ENCODE measurements at places on chromosomes 16 and 17.

GRCh38 chr17:50872710-50873424 is 6.7 kb upstream of the TOB1 start:
- DNase-seq, result peak; percentile 75

DNA sequence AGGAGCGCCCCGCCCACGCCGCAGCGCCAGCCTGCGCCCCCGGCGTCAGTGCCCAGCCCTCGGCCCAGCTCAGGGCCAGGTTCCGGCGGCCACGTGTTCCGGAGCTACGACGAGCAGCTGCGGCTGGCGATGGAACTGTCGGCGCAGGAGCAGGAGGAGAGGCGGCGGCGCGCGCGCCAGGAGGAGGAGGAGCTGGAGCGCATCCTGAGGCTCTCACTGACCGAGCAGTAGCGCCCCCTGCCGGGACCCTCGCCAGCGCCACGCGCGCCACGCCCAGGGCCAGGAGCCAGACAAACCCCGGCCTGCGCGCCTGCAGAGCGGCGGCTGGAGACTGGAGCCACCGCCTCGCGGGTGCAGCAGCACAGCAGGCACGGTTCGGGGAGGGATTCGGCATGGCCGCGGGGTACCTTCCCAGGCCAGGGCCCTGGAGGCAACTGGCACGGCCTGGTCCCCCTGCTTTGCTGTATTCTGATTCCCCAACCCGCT is 9.3 kb downstream of the CORO6 start:
- DNase-seq, result peak; percentile 93

DNA sequence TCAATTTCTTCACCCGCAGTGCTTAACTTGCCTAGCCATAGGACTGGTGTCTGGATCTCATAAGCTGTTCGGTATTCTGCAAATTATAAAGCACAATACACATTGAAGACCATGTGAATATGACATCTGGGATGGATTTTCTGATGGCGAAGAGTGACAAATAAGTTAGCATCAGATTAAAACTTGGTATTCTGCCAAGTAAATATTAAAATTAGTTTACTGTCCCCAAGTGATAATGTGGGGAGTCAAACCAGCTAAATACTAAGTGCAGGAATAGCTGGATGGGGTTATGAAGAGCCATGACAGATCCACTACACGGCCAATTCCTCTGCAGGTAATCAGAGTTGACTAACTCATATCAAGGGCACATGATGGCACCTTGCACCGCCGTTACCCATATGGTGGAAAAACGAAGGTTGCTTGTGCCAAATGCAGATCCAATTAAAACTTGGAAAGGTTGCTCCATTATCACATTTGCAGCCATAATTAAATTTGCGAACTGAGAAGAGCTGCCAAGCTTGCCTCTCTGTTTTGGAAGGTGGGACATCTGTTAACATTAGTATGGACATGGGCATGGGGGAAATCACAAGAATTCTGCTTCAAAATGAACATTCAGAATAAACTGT is 114.9 kb upstream of the TOM1L1 start:
- DNase-seq, result no peak

DNA sequence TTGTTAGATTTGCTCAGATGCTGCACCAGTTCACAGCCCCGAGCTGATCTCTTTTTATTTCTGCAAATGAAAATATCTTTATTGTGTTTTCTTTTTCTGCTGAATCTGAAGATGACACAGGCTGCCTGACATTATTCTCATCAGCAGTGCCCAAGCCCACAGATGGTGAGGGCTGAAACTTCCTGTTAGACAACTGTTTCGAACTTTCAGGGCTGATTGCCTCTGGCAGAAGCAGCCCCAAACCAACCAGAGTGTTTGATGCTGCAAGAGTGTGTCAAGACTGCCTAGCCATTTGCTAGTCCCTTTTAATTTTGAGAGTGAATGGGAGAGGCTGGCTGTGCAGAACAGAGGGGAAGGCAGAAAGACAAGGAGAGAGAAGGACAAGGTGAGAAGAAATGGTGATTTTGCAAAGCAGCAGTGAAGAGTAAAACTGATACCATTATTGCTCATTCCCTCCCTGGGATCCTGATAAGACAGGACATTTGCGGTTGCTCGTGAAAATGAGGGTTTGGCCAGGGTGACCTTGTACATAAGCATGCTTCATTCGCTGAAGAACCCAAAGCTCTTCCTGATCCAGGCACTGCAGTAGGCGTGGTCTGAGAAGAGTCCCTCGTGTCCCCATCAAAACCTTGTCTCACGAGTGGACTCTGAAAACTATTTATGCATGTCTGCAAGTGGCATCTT is 77.2 kb downstream of the TMEM114 start:
- DNase-seq, result no peak

DNA sequence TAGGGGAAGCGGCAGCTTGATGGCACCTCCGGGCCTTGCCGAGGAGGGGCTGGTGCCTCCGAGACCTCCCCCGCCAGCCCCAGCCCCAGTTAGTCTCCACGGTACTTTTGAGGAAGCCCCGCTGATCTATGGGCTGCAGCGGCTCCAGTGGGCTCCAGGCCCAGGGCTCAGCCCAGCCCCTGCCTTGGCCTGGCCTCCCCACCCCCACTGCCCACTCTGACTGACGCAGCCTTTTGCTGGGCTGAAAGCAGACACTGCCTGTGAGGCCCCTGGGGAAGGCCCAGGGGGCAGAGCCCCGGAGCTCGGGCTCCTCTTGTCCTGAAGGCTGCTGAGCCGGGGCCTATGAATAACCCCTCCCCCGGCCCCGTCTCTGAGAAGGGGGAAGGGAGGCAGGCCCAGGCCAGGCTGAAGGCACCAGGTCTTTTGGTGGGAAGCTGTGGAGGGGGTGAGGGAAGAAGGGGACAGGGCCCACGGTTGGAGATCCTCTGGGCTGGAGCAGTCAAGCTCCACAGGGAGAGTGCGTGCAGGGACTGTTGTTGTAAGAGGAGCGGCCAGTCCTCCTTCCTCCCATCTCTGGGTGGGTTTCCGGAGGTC is 7.5 kb upstream of the SMTNL2 start:
- no peak for DNase-seq

DNA sequence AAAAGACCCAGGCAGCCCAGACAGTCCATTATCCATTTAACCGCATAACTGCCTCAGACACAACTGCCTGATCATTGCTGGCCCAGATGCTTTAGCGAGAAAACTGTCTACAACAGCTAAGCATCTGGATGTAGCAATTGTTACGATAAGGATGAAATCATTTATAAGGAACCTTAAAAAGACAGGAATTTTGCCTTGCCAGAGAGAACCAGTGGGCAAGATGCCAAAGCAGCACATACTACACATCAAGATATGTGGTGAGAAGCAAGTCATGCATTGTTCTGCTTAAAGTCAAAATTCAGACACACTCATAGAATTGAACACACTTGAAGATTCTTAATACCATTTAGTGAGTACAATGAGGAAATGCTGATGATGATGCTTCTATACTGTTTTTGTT is 1525.3 kb downstream of the CDH8 start:
- DNase-seq, result no peak

- no peak for DNase-seq
Measured at GRCh38 chr16:12329246-12329995, 352.9 kb downstream of the SNX29 start.

GRCh38 chr16:15547768-15548096 is 95.2 kb downstream of the MARF1 start:
- DNase-seq, result no peak

- no peak for DNase-seq
Measured at GRCh38 chr17:1568950-1569810, 6.6 kb upstream of the PITPNA start.

Measured in cardiac fibroblast (primary cell).